ENCODE measurements at places on chromosomes 2 and 18.

GRCh38 chr2:86825693-86826381, 35.1 kb upstream of the CD8A start:
- DNase-seq: no peak

DNA sequence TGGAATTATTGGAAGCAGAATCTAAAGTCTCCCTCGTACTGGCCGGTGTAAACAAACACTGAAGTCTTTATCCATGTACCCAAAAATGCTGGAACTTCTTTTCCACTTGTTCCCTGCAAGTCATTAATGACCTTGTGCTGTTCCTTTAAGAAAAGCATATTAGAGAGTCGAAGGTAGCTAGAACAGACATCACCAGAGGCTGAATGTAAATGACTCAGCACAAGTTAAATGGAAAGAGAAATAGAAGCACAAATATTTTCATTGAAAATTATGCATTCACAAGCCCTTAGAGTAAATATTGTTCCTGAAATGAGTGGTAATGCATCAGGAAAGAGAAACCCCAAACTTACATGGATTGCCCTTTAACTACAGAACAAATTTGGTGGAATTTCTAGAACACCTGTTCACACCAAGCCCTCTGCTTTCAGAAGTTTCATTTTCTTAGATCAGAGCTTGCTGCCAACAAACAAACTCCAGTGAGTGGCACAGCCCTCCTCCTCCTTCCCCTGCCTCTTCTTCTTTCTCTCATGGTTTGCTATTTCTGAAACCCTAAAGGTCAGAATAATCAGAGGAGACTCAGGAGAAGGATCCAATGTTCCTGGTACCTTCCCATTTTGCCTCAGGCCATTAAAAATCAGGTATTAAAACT, 264.3 kb downstream of the TXNL1 start:
- no peak for DNase-seq

GRCh38 chr2:3595985-3596384, 1.1 kb downstream of the COLEC11 start:
- DNase-seq: no peak

- DNase-seq: no peak
Measured at GRCh38 chr2:60699617-60700016, 56.5 kb upstream of the PAPOLG start.

DNA sequence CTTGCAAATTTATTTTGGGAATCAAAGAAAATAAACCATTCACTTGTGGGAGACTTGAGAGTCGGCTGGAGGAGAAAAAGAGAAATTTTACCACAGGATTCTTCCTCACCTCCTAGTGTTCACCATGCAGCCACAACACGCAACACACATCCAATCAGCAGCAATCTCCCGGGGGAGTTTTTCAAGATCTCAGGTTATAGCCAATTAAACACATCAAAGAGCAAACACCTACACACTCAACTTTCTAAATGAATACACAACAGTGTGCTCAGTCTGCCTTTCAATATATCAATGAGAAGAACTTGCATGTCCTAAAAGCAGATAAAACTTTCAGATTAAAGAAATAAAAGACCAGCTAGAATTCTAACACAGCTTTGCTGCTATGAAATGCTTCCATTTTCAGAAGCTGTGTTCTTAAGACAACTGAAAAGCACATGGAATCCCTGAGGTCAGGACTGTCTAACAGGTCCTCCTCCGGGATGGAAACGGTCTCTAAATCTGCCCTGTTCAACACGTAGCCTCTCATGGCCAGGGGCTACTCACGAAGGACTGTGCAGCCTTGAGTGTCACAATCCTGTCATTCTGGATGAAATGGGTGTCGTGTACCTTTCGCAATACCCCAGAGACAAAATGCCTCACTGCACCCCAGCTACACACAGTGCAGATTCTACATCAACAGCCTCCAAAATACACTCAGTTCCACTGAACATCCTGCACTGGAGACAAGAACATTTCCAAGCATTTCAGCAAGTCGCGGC, 84.2 kb downstream of the ZNF516 start:
- DNase-seq: no peak

- no peak for DNase-seq
Measured at GRCh38 chr2:100900156-100900795, 80.3 kb downstream of the NPAS2 start.

- DNase-seq: no peak
Measured at GRCh38 chr2:237998530-237998929, 31.7 kb downstream of the UBE2F start.

- DNase-seq: no peak
Measured at GRCh38 chr2:213476641-213477040, 192.4 kb downstream of the SPAG16 start.

- no peak for DNase-seq
Measured at GRCh38 chr2:203412546-203413331, 84.5 kb downstream of the ABI2 start.

DNA sequence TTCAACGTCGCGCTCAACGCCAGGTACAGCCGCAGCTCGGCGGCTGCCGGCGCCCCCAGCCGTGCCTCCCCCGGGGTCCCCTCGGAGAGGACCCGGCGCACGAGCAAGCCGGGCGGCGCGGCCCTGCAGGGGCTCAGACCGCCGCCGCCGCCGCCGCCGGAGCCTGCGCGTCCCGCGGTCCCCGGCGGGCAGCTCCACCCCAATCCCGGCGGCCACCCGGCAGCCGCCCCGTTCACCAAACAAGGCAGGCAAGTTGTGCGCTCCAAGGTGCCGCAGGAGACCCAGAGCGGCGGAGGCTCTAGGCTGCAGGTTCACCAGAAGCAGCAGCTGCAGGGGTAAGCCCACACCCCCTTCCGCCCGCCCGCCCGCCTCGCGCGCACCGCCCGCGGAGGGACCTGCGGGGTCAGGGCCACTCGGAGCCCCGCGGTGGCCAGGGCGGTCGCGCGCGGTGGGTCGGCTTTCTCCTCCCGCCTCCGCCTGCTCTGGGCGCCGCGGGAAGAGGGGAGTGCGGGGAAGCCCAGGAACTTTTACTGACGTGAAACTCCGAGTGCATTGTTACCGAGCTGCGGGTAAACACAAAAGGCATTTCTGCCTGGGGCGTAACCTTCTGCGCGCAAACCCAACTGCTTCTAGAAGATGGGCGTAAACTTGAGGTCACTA, 861 bp downstream of the LTBP1 start:
- DNase-seq: no peak
